ENCODE measurements at places on chromosomes 6 and 20.

GRCh38 chr20:47328129-47328528 lies 28.4 kb downstream of the ZMYND8 start:
- DNase-seq = no peak

GRCh38 chr6:150029749-150030148 lies 4.4 kb upstream of the RAET1L start:
- no peak for DNase-seq

DNA sequence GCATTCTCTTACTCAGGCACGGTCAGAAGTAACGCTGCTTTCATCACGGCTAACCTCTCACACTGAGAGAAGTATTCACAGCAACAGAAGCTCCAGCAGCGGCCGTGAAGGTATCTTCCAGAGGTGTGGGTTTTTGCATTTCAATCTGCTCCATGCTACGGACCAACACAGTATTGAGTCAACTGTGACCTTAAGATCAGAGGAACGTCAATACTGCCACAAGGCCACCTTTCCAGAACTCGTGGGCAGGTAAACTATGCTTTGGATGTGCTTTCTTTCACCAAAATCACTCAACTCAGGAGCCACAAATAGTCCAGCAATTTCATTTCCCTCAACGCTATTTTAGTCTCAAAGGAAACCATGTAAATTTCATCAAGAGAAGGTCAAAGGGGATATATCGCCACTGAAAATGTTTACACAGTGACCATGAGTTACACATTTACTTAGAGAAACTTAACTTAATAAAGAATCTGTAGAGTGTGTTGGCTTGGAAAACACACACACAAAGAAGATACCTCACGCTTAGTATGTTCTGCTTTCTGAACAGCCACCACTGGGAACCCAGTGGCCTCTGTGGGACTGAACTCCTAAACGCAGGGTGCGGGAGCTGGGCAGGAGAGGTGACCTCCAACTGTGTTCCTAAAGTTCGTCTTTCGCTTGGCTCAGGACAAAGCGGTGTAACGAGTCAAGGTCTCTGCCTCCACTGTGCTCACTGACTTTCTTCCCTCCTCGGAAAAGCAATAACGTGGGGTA lies 27.9 kb downstream of the TXNDC5 start:
- no peak for DNase-seq

DNA sequence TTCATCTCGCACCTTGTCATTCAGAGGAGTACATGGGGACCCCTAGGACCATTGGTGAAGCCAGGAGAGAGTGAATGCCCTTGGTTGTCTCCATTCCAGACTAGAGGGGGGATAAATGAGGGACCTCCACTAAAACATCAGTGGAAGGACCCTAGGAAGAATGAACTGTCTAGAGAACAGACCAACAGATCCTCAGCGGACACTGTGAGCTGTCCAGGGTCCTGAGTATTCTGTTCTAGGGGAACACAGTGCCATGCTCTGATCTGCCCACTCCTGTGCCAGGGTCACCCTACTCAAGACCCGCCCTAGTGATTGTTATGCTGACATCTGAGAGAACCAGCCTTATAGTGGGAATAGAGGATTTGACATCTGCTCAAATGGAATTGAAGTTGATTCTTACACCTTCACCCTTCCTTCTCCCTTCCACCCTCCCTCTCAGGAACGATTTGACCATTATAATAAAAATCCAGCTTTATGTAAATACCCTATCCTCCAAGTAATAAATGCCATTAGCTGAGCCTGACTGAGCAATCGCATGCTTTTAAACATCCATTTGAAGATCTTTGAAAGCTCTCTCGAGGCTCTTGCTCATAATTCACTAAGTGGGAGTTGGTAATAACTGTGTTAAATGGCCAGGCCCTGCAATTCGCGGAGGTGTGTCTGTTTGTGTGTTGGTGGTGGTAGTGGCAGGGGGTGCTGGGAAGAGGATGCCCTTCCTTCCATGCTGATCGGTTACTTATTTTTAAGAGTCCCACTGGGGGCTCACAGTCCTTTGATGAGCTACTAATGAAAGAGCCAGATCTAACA lies 43.6 kb upstream of the SLC32A1 start:
- peak; percentile 40 for DNase-seq

DNA sequence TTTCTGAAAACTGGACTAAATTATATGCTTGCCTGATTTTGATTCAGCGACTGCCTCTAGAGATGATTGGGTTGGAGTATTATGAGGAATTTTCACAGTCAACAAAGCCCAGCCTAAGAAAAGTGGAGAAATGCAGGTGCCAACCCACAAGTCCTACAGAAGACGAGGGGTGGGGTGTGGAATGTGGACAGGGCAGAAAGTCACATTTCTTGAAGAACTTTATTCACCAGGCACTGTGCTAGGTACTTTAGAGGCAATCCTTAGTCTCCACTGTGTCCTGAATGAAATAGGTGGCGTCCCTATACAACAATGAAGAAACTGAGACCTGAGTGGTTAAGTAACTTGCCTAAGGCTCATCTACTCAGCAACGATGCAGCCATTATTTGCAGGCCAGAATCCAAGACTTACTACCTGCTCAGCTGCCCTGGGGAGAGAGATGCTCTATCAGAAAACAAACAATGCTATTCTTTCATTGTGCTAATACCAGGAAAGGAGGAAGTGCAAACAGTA lies 106.3 kb downstream of the RNF144B start:
- DNase-seq = no peak

DNA sequence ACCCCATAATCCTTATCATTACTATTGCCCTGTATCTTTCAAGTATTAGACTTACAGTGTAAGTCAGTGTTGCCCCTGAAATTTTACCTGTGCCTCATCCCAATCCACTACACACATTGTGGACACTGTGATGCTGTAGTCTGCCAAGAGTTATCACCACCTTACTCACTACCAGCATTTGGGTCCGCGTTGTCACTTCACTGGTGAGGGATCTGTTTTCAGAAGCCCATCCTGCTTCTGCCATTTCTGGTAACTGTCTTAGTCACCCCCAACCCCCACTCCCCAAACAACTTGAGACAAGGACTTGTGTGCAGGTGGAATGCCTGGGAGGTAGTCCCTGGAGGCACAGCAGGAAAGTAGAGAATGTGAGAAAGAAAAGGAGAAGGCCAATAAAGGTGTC lies 6.0 kb upstream of the RAB44 start:
- DNase-seq = no peak

DNA sequence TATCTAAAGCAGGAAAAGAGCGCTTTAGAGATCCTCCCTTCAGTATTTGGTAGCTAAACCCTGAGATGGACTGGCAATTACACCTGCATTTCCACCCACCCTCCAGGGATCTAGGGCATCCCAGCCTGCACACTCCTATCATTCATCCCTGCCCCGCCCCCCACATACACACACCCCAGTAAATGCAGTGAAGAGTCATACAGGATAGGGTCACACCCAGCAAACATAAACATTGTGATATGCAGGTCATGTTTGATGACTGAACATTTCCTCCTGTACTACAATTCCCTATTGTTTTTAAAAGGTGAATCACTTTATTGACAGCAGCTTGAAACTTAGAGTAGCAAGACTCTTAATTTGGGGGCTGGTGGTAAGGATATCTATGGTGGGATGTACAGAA lies 112.9 kb downstream of the FOXO3 start:
- no peak for DNase-seq

DNA sequence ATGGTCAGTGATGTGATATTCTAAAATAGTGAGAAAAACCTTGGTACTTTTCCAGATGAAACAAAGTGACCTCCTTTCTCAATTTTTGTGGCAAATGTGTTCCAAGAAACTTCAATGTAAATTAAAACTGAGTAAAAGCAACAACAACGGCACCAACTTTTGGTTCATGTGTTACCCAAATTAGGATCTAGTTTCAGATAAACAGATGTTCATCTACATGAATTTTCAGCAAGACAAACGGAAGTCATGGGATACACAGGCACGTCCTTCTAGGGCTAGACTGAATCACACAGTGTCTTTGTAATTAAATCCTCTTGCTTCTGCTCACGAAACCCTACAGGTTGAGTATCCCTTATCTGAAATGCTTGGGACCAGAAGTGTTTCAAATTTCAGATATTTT lies 915.2 kb downstream of the TFAP2A start:
- peak; percentile 33 for DNase-seq

GRCh38 chr6:56043761-56044160 lies 168.4 kb upstream of the BMP5 start:
- no peak for DNase-seq

- DNase-seq = no peak
These were observed 220.7 kb upstream of the THBS2 start for GRCh38 chr6:169474362-169474761.

- DNase-seq = no peak
These were observed 828.8 kb upstream of the GJE1 start for GRCh38 chr6:141303907-141304306.

DNA sequence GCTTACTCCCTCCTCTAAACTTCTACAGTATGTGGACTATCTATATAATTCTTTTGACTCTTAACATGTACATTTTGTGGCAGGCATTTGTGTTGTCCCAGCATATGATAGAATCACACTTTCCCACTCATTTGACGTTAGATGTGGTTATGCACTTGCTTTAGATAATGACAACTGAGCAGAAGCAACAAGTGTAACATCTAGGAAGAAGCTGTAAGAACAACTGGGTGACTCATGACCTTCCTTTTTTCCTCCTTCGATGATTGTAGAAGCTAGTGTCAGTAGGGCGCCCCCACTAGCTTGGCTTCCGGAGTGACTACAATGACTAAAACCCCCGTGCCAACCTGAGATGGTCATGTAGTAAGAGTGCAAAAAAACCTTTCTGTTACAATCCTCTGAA lies 74.6 kb upstream of the CEP85L start:
- DNase-seq = no peak

DNA sequence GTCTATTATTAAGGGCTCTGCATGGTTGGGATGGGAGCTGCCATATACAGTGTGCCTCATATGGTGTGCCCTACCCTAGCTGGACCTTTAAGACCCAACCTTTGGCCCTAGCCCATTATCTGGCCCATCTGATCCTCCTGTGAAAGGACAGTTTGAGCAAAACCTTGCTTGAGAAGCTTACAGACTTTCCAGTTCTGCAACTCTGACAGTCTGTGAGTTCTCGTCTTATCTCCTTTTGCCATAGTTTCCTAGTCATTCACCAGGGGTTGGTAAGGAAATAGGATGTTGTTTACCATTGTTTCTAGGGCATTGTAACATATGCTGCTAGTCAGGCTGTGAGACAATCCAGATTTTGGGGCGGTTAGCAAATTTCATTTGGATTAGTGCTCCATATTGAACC lies 17.2 kb downstream of the CTNNBL1 start:
- DNase-seq = no peak

- DNase-seq = no peak
These were observed 24.7 kb downstream of the WDR27 start for GRCh38 chr6:169677096-169677495.

GRCh38 chr6:46476301-46476700 lies 14.9 kb downstream of the RCAN2 start:
- DNase-seq = peak; percentile 24

DNA sequence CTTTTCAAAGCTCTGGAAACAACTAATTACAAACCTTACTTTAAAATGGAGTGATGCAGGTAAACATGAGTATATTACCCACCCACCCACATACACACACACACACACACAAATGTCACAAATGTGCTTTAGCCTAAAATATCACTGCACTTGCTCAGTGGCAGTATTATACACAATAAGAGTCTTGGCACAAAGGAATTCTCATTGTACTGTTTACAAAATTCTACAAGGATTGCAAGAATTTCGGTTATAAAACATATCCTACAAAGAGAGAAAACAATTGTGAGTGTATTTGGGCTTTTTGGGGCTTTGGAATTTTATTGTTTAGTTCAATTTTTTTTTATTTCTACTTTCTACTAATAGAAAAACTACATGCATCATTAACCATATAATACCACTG lies 113.2 kb upstream of the BEND6 start:
- no peak for DNase-seq

DNA sequence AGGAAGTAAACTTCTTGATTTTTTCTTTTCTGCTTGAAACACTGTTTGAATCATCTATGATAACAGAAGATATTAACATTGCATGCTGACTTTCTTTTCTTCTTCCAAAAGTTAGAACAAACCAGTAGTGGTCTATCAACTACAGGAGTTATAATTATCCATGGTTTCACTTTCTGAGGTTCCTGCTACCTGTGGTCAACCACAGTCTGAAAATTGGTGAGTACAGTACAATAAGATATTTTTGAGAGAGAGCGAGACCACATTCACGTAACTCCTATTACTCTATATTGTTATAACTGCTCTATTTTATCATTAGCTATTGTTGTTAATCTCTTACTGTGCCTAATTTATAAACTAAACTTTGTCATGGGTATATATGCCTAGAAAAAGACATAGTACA lies 86.1 kb downstream of the MAP7 start:
- DNase-seq = no peak

GRCh38 chr20:45867819-45868176 lies 10.4 kb downstream of the ZSWIM3 start:
- peak; percentile 49 for DNase-seq

DNA sequence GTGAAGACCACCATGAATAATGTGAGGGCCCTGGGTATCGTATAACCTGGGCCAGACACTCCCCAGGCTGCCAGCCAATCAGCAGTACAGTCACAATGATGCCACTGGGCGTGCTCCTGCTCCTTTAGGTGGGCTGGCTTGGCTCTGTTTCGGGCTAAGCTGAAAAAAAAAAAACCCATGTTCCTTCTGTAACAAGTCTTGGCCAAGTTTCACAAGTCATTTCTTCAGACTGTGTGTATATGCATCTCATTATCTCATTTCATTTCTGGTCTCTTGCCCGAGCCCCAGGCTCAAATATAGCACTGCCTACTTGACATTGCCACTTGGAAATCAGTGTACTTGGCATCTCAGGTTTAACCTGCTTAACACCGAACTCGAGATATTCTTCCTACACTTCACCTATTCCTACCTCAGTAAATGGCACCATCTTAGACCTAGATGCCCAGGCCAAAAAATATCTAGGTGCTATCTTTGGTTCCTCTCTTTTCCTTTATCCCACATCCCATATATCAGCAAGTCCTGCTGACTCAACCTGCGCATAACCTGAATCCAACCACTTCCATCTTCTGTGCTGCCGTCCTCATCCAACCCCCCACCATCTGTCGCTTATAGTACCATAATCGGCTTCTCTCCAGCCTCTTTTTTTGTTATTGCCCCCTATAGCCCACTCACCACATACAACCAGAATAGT lies 1.8 kb downstream of the UQCC2 start:
- DNase-seq = no peak

GRCh38 chr20:46572153-46572552 lies 21.7 kb upstream of the OCSTAMP start:
- DNase-seq = no peak

DNA sequence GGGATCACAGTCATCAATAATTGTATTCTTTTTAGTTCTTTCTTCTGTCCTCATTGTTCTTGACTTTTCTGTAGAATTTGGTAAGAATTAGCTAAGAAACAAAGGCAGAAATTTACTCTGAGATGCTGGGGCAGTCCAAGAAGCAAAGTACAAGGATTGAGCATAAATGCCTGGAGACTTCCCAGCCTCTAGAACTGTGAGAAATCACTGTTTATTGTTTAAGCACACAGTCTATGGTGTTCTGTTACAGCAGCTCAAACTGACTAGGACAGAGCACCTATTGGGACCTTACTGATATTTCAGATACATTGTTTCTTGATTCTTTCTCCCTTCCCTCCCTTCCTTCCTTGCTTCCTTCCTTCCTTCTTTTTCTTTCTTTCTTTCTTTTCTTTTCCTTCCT lies 192.7 kb upstream of the SLC35B3 start:
- no peak for DNase-seq

GRCh38 chr6:71088166-71088565 lies 131.3 kb upstream of the B3GAT2 start:
- no peak for DNase-seq

- DNase-seq = peak; percentile 94
These were observed 18.6 kb downstream of the ANKRD60 start for GRCh38 chr20:58209652-58210397.
